Activated T-helper 9 cell treated with anti-CD3 and anti-CD28 coated beads, Interleukin-2, amount 50 U/mL, for 16 hours (primary cell): ENCODE measurements at places on chromosomes 2 and 18.

- DNase-seq, result no peak
Observed at GRCh38 chr2:227152093-227152766, 11.8 kb downstream of the COL4A4 start.

- DNase-seq, result no peak
Observed at GRCh38 chr18:80232030-80232429, 15.3 kb downstream of the PARD6G start.

DNA sequence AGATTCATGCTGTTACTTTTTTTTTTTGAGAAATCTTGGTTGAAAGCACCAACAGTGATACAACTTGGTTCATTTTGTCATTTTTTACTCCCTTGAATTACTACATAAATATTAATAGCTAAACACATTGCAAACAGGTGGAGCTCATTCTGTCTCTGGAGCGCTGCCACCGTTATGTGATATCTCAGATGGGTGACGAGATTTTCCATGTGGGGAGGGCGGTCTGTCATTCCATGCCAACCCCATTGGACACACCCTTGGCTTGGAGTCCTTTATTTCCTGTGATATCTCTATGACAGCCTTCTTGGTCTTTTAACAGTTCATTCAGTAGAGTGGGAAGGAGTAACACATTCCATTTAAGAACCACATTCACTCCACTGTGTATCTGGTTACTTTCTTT lies 794.8 kb downstream of the SATB2 start:
- no peak for DNase-seq

- no peak for DNase-seq
Observed at GRCh38 chr2:219207884-219208740, 1.5 kb downstream of the ZFAND2B start.

- DNase-seq, result no peak
Observed at GRCh38 chr2:193793914-193794313, 1599.2 kb upstream of the TMEFF2 start.

DNA sequence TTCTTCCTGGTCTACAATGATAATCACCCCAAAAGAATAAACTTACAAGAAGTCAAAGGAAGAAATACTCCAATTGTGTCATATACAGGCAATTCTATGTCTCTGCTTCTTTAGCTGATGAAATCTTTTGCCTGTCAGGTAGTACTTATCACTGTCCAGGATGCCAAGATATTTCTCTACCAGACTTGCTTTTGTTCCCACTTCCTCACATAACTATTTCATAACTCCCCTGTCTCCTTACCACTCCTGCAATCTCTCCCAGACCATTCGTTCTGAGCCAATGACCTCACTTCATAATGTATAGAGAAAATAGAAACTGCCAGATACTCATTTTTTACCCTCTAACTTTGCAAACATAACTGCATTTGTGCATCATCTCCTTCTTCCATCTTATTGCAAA lies 39.1 kb downstream of the HNMT start:
- no peak for DNase-seq

- no peak for DNase-seq
Observed at GRCh38 chr2:138105358-138105757, 141.1 kb downstream of the HNMT start.
